ENCODE measurements at places on chromosomes 1 and 21.

DNA sequence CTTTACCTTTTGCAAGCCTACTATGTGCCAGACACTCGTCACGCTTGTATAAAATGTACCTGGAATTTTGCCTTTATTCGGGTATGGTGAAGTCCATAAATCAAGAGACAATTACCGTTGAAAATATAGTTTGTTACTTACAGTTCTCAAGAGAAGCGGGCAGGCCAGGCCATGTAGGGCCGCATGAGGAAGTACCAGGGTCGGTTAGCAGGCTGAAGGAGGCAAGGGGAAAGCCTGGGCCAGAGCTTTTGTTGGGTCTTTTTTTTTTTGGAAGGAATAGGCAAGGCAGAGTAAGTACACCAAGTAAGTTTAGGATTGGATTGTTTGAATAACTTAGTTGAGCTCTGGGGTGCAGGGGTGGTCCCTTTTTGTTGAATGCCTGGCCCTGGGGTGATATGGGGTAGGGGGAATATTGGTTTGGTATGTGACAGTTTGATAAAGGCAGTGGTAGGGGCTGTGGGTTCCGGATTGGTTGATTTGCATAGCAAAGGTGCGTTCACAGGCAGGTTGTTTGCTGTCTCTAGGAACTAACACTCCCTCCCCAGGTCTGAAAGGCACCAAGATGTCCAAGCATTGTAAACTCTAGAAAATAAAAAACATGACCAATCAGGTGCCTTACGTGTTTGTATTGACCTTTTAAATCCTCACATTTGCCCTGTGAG is 80.7 kb downstream of the KAZN start:
- no peak for DNase-seq

DNA sequence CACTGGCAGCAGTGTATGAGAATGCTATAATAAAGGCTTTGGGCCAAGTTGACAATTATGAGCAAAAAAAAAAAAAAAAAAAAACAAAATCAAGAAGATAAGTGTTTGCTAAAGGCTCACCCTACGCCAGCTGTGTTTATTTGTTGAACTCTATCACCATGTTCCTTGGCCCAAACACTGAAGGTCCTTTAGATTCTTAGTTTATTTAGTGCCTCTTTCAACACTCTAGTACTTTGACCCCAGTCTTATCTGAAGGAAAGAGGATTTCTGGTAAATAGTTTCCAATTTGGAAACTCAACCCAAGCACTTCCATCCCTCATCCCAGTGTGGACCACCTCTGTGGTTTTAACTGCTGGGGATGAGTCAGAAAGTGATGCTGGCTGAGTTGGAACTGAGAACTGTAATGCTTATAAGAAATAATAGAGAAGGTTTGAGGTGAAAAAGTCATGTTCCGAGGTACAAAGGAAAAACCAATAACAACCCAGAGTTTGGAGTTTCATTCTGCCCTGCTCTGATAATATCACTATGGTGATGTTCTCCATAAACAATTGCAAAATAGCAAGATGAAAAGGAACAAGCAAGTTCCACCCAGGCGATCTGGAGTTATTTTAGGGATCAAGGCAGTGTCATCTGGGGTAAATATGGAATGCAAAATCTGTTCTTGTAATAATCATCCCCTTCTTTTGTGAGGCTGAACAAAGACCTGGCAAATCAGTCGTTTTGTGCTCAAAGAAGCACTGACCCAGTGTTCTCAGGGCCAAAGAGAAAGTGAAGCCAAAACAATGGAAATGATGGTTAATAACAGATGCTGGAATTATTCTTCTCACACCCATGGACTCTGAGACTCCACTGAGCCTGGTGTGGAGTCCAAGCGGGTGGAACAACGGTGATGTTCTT is 19.7 kb upstream of the CAPZB start:
- peak; percentile 92 for DNase-seq

DNA sequence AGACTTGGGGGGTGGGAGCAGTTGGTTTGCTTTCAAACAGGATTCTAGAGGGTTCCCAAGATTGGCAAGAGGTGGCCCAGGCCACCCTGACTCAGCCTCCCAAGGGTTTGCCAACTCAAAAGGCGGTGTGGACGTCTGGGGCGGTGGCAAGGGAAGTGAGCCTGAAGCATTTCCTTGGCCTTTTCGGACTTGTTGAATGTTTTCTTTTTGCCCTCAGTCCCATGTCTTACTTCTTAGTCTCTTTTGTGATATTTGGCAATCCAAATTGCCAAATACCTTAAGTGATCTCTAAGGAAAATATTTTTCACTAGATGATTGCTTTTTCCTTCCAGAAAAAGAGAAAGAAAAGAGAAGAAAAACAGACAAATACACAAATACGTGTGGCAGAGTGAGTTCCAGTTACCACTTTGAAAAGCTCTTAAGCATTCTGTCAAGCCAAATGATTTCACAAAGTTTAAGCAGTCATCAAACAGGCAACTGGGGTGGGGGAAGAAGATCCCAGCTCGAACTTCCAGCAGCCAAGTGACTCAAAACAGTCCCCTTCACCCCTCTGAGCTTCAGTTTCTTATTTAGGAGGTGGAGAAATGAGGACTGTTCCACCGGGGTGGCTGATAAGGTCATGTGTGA is 374.6 kb upstream of the USP24 start:
- DNase-seq: no peak

- DNase-seq: no peak
These were observed 18.9 kb upstream of the SCAF4 start for GRCh38 chr21:31750843-31751242.

- no peak for DNase-seq
These were observed 31.6 kb downstream of the SMYD2 start for GRCh38 chr1:214312530-214313051.

DNA sequence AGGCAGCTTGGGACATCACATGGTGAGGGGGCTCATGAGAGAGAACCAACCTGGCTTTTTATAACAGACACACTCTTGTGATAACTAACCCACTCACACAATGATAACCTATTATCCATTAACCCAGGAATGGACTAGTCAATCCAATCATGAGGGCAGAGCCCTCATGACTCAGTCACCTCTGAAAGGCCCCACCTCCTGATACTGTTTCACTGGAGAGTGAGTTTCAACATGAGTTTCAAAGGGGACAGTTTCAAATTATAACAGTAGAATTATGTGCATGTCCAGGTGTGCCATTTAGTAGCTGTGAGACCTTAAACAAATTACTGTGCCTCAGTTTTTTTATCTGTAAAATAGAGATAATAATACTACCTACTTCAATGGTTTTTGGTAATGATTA is 47.6 kb upstream of the PPP2R5A start:
- no peak for DNase-seq

DNA sequence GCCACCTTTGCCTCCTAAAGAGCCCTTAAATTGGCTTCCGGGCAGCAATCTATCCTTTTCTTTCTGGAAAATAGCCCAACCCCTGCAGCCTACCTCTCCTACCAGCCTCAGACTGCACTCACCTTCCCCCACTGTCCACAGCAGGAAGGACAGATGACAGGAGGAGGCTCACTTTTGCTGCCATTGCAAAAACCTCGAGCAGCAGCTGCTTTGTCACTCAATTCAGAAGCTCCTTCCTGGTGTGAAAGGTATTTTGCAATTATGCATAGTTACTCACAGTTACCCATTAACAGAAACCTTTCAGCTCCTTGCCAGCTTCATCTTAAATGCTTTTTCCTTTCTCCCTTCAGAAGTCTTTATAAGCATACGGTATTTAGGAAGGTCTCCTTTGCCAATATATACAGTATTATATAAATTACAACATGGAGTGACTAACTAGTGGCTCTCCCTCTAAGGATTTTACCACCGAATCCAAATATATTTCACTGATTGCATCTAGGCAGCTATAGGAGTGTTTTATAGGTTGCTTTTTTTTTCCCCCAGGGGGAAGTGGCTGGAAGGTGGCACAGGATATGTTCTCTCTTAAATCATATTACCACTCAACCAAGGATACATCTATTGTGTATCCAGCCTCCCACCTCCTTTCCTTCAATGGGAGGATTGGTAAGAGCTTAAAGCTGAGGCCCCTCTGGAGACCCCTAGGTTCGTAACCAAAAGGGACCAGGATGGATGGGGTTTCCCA is 142.1 kb upstream of the IPO9 start:
- no peak for DNase-seq

- DNase-seq: no peak
These were observed 86.1 kb downstream of the OBSCN start for GRCh38 chr1:228293816-228294500.

- no peak for DNase-seq
These were observed 97.4 kb downstream of the GIPC2 start for GRCh38 chr1:78143152-78143551.

DNA sequence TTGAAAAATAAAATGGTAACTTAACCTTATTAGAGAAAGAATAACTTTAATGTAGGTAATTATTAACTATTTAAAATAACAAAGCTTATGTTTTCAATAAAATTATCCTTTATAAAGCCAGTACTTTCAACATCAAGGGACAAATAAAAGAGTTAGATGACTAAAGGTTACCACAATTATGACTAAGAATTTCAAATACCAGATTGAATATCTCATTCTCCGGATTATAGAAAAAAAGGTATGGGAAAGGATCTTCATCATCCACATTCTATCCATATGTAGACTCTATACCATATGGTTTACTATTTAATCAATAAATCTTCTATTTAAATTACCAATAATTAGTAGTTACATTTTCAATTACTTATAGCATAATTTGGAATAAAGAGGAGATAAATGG is 62.8 kb downstream of the TOR3A start:
- DNase-seq: no peak

- DNase-seq: no peak
These were observed 356.5 kb downstream of the GPATCH2 start for GRCh38 chr1:217274416-217274815.

- DNase-seq: no peak
These were observed 2.0 kb downstream of the NPL start for GRCh38 chr1:182791281-182792179.

DNA sequence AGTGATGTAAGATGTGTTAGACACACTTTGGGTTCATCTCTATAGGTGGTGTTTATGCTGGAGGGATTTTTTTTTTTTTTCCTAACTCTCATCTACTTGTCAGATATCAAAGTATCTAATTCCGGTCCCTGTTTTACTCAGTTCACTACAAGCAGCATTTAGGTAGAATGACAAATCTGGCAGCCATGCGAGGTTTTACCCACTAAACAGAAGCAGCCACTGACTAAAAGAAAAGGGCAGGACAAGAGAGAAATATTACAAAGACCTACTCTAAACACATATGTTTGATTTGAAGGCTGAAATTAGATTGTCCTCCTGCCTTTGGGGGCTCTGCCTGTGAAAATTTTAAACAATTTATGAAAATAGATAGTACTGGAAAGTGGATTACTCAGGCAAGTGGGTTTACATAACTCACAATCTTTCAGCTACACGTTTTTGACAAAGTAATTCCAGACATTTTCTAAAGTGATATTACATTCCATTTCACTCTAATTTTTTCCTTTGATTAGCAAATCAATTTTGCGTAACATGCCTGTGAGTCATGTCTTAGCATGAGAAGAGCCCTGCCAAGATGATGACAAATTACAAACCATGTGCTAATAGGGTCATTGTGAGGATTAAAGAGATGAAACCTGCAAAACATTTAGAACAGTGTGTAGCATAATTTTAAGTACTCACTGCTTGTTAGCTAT is 172.6 kb downstream of the PLA2G4A start:
- no peak for DNase-seq

- no peak for DNase-seq
These were observed 1.0 kb downstream of the EGLN1 start for GRCh38 chr1:231420959-231421545.

- no peak for DNase-seq
These were observed 133.8 kb upstream of the F3 start for GRCh38 chr1:94675373-94675772.

- DNase-seq: peak; percentile 88
These were observed 12.9 kb upstream of the DISC1 start for GRCh38 chr1:231613419-231614349.

- peak; percentile 60 for DNase-seq
These were observed 76.7 kb downstream of the ARHGEF16 start for GRCh38 chr1:3530926-3531818.

GRCh38 chr21:44949779-44950198 is 10.0 kb downstream of the SLX9 start:
- peak; percentile 34 for DNase-seq

DNA sequence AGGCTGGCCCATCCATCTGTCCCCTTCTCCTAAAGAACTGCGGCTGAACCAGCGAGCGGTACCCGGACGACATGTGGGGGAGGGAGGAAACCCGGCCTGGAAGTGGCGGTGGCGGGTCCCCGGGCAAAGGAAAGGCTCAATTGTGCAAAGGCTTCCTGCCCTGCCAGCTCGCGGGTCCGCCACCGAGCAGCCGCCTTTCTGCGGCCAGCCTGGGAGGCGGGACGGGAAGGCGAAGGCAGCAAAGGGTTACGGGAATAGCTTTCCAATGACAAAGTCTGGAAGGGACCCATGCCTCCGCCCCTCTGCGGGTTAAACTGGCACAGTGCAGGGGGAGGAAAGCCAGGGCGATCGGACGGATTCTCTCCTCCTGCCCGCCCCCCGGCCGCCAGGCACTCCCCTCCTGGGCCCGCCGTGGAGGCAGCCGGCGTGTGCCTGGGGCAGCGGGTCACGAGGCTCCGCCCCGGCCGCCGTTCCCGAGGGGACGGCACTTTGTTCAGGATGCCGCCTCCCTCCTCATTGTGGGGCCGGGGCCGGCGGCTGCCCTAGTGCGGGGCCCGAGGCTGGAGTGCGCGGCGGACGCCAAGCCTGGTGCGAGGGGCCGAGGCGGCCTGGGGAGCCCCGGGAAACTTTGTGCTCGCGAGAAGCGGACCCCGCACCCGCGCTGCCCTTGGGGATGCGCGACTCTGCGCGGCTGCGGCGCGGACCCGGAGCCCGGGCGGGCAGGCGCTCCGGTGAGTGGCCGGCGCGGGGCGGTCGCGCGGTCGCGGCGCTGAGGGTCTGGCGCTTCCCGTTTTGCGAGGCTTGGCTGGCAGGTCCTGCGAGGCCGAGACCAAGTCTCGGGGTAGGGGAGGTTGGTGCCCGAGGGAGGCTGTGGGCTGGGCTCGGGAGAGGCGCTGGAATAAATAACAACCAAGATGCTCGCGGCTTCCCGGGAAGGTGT is at the start of gene NAV1:
Gene NAV1 (plus strand): TSS at position 516 of the 940 bp plus-strand sequence. CDS start 83,758 bp downstream, outside the sequence.
- DNase-seq: peak; percentile 17

- no peak for DNase-seq
These were observed 48.4 kb downstream of the MAGI3 start for GRCh38 chr1:113438505-113439276.

- no peak for DNase-seq
These were observed 226.5 kb downstream of the FOXD2 start for GRCh38 chr1:47664356-47664755.

- DNase-seq: no peak
These were observed 6.3 kb upstream of the SYNJ1 start for GRCh38 chr21:32733990-32734613.

GRCh38 chr1:101247404-101248287 is 10.8 kb downstream of the S1PR1 start:
- no peak for DNase-seq

GRCh38 chr1:154404984-154405746 is at the start of gene IL6R:
TSS of gene IL6R (plus strand) at chr1:154405343. CDS start at chr1:154405630, 287 bp downstream.
- DNase-seq: no peak

DNA sequence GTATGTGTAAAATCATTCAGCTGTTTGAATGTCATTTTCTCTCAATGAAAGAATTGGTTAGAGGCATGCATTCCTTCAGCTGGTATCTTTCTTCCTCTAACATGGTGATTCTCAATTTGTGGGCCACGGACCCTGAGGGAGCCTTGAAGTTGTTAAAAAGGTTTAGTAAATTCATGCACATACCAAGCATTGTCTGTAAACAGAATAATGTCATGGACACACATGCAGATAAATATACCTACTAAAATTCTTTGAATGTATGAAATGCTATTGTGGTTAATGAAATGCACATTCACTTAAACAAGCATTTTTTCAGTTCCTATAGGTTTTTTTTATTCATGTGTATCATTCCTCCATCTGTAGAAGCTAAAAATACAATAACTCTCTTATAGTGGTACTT is 65.4 kb downstream of the PBX1 start:
- DNase-seq: no peak

Measured in DMS79 (cell line).